ENCODE measurements at places on chromosomes 13 and 19. TPM values are rescaled to one million over a fixed set of nuclear protein-coding genes. Genes with fewer than 3 reads are reported as not detected.

The KANK3 gene
- total RNA-seq: 0.36 TPM

The PRR19 gene
- total RNA-seq: 3.4 TPM

The KIR3DL2 gene
- not detected for total RNA-seq

The TMEM272 gene
- 1.3 TPM for total RNA-seq

The LHB gene
- total RNA-seq: not detected

The ZNF846 gene
- 34.0 TPM for total RNA-seq

The TINCR gene
- 0.60 TPM for total RNA-seq

The RUBCNL gene
- 1.4 TPM for total RNA-seq

The LYL1 gene
- total RNA-seq: 0.47 TPM
